GM12892 (cell line): ENCODE measurements at places on chromosomes 5 and 9.

DNA sequence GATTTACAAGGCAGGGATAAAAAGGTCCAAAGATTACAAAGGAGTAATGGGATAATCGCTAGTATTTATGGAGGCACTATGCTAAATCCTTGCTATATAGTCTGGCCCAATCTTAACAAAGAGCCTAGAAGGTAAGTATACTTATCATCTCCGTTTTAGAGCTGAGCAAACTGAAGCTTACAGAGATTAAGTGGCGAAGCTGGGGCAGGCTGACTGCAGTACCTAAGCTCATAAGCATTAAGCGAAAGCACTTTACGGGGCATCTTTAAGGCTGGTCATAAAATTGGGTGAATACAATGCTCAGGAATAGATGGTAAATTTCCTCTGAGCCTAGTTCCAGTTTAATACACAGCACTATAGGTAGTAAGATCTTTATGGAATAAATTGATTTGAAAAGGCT lies 30.0 kb upstream of the ZNF366 start:
- DNase-seq, result no peak

- no peak for DNase-seq
Observed at GRCh38 chr5:72417333-72418062, 89.7 kb downstream of the ZNF366 start.

DNA sequence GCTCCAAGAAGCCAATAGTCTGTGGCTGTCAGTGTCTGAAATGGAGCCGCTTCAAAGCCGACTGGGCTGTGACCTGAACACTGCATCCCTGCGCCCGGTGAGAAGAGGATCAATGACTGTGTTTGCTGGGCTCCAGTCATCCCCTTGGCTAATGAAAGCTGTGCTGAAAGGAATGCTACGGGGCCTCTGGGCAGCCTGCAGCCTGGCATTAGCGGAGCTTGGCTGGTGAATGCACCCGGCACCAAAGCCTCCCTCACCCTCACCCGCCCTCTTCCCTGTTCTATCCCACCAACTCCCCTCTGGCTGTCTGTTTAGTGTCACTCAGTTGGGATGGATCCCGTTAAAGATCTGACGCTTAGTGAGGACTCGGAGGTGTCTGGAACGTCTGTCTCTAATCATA lies 355.3 kb downstream of the BNC2 start:
- no peak for DNase-seq

GRCh38 chr9:111000202-111000601 lies 38.1 kb downstream of the LPAR1 start:
- DNase-seq, result no peak

DNA sequence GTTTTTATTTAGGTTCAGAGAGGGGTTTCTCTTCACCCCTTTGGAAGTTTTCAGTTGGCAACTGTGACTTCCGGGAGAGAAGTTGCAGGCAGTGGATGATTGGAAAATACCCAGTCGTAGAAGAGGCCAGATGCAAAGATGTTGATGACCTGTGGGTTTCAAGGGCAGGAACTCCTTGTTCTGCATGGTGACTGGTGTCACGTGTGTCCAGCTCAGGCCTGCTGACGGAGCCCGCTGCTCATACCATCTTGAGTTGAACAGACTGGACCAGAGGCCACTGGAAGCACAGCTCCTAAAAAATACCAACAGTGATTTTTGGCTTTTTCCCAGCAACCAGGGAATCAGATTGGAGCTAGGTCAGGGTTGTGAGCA lies 243.9 kb upstream of the KLF4 start:
- no peak for DNase-seq

GRCh38 chr9:84140535-84141101 lies 160.0 kb downstream of the RMI1 start:
- DNase-seq, result peak; percentile 31

DNA sequence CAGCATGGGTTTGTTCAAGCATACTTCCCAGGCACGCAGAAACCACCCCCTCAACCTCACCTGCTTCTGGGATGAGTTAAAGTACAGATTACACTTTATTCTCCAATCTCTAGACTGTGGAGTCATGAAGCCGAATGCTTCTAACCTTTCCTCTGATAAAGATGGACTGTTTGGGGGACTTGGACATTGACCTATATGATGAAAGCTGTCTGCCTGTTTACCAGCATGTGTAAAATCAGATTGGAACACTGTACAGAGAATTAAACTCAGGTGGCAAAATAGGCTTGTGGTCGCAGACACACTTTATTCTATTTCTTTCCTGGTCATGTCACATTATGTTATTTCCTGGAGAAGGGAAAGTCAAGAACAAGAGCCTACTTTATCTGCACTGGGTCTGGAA lies 25.7 kb downstream of the IL9 start:
- DNase-seq, result no peak

DNA sequence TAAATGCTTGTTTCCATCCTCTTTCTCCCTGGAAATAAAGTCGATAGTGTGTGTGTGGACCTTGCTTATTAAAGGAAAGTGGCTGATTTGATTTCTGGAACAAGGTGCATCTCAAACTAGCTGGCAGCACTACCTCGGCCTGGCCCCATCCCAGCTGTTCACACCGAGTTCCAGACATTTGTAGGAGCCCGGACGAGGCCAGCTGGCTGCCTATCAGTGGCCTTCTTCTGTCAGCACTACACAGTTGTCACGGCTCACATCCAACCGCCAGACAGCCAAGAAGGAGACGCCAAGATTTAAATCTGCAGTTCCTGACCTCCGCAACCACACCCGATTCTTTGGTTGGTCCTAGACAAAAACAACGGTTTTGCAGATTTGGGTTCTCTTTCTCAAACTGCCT lies 63.6 kb downstream of the PALM2AKAP2 start:
- no peak for DNase-seq
